ENCODE measurements at places on chromosomes 6 and 20.

DNA sequence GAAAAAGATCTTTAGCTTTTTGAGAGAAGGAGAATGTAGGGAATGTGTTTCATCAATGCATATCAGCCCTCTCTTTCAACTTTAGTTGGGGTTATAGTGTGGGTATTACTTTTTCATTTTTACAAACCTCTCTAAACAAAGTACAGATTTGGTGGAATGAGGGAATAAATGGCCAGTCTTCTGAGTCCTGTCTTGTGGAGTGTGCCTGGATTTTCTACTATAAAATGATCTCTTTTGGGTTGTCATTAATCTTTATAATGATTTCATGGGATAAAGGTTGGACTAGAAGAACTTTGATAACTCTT, 209.3 kb downstream of the RNF144B start:
- no peak for DNase-seq

- DNase-seq, result no peak
Measured at GRCh38 chr20:62876902-62877816, 15.5 kb upstream of the TCFL5 start.

DNA sequence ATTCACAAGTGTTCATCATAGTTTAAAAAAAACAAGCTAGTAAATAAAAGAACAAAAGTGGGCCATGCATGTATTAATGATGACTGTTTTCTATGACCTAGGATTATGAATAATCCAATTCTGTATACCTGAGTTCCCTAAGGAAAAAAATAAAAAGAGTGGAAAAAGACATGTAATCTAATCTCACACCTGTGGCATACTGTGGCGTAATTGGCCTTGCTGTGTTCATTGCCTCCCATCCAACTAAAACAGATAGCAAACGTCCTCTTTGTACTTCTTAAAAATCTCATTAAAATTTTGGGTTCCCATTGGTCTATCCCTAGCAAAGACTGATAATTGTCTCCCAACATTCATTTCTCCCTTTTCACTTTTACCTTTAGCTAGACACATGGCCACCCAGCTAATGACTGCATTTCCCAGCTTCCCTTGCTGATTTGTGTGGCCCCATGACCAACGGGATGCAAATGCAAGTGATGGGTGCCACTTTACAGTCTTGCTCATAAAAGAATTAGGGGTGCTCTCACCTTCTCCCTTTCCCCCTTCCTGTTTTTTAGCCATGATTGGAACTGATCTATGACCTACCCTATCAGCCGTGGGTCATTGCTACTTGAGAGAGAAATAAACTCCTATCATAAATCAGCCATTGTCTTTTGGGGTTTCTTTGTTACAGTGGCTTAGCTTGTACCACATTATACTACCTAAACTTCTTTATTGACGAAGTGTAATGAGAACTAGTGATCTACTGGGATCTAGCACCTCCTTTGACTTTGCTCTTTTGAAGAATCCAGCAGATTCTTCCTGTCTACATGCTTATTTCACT, 32.0 kb upstream of the TBC1D22B start:
- no peak for DNase-seq

GRCh38 chr20:6420336-6420735, 297.5 kb upstream of the FERMT1 start:
- DNase-seq, result no peak

- no peak for DNase-seq
Measured at GRCh38 chr20:8573686-8574085, 441.6 kb downstream of the PLCB1 start.

DNA sequence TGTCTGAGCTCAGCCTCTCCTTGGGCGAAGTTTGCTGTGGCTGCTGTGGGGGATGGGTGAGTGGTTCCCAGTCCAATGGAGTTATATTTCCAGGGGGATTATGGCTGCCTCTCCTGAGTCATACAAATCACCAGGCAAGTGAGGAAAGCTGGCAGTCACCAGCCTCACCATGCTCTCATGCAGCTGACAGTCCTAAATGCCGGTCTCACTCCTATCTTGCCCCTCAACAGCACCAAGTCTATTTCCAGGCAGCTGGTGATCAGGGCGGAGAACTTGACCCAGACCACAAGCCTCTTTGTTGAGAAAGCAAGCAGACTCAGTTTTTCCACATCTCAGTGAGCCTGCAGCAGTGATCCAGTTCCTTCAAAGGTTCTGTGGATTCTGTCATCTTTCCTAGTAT, 98.9 kb downstream of the TBC1D32 start:
- no peak for DNase-seq

DNA sequence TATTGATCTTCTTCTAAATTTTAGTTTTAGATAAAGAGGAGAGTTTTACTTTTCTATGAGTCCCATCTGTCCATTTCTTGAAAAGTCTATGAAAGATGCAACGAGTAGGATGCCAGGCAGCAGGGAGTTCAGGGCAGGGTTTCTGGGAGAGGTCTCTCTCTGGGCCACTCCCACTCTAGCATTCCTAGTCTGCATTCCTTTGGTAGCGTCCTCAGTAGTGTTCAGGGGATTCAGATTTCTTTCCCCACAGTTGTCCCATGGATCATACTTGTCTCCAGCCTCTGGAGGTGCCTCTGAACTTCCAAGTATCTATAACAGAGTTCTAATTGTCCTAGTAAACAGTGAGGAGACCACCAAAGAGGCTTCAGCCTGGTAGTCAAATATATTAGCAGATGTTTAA, 225.3 kb downstream of the RIMS1 start:
- DNase-seq, result no peak

- DNase-seq, result no peak
Measured at GRCh38 chr20:57265336-57265996, 975 bp downstream of the BMP7 start.
